ENCODE measurements at places on chromosomes 16 and 17. TPM values are rescaled to one million over a fixed set of nuclear protein-coding genes. Genes with fewer than 3 reads are reported as not detected.

- no peak for DNase-seq
These were observed 653.2 kb downstream of the HS3ST4 start for GRCh38 chr16:26344976-26345375.

- DNase-seq: peak; percentile 68
These were observed 1.1 kb upstream of the TRPV3 start for GRCh38 chr17:3558603-3559269.

DNA sequence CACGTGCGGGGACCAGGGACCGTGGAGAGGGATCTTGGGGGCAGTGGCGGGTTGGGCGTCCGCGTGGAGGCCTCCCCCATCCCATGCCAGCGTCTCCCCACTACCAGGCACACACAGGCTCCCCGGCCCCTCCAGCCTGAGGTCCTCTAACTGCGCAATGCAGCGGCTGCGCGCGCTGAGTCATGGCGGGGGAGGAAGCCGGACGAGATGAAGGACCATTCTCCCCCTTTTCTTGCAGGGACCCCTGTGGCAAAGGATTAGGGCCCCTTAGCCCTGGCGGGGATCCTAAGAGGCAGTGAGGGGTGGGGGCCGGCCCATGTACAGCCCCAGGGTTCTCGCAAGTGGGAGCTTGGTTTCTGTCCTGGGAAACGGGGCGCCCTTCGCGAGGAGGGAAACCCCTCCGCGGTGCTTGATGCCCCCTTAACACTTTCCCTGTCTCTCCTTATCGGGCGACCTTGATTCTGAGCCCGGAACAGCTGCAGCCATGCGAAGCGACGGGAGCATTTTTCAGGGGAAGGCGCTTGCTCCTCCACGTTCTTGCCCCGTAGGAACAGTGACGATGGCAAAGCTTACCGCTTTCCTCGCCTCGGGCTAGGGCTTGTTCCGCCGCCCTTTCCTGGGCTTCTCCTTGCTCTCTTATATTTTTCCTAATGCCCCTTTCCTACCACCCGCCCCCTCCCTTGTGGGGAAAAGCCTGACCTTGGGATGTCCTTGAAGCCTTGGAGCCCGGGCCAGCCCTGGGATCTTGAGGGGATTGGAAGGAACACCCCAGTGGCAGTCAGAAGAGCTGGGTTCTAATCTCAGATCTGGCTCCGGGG is 592 bp downstream of the ALDOA start:
- DNase-seq: peak; percentile 61

GRCh38 chr16:71707199-71707598 is 17.3 kb downstream of the PHLPP2 start:
- DNase-seq: no peak

Gene TRPV3
- 1.4 TPM for total RNA-seq

Gene GJC1
- 7.6 TPM for total RNA-seq
